ENCODE measurements at places on chromosomes 7 and 10. TPM values are rescaled to one million over a fixed set of nuclear protein-coding genes. Genes with fewer than 3 reads are reported as not detected.

GRCh38 chr10:14062528-14063260 lies 268.0 kb downstream of the FRMD4A start:
- DNase-seq, result no peak

DNA sequence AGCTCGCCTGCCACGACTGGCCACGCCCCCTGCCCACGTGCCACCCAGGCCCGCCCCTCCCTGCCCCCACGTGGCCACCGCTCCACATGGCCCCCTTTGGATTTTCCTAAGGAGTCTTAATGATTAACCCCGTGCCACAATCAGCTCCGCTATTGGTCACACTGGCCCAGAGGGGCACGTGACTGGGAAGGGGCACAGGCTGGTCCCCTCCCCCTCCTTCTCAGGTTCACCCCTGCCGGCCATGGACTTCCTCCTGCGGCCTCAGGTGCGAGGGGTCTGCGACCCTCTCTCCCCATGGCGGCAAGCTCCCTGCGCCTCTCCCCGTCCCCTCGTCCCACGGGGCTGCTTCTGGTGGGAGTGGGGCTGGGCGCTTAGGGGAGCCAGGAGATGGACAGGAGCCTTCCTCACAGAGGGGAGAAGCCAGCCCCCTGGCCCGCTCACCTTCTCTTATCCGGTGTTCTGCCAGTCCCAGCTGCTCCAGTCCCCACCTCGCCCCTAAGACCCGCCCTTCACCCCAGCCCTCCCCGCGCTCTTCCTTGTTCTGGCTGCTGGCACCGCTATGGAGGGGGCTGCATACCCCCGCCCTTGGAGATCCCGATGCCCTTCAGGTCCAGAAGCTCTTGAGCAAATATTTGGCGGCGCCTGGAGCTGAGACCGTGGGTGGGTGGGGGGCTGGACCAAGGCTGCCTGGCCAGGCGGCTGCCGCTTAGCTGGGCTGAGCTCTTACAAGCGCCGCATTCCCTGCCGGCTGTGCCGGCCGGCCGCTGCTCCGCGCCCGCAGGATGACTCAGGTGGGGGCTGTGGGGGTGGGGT lies 3.2 kb downstream of the SLC4A2 start:
- DNase-seq, result no peak

NUP205 gene
- total RNA-seq, result 33.3 TPM

DNA sequence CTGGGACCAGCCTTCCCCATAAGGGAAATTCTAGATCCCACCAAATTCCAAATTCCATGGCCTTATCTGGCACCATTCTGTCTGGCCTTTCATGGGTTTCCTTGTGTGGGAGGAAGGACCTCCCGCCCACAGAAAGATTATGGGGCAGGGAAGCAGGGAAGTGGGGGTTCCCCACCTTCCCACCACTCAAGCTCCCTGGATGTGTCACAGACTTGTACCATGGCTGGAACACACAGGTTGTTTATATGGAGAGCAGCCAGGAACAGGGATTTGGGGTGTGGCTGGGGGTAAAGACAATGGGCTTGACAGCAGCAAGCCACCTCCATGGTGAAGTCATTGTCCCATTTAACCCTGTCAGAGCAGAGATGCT lies 18.3 kb downstream of the UNC5B start:
- no peak for DNase-seq

GRCh38 chr7:29478687-29479240 lies 84.9 kb upstream of the PRR15 start:
- DNase-seq, result no peak

- DNase-seq, result no peak
Measured at GRCh38 chr10:100907175-100907574, 5.6 kb upstream of the SLF2 start.

DNA sequence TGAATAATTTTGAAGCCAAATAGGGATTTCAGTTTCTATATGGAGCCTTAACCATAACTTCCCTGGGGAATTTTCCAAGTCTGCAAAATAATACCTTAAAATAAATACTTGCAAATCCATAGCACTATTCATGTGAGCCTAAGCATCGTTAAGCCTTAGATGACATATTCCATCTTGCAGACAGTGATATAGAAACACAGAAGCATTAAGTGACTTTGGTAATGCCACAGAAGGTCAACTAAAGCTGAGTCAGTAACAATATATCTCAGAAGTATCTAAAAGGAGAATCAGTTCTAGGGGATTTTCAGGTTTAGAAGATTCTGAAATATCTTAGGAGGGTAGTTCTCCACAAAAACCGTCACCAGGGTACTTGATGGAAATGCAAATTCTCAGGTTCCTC lies 163.4 kb upstream of the COL1A2 start:
- DNase-seq, result no peak

GRCh38 chr7:23183279-23184012 lies 1.6 kb downstream of the NUP42 start:
- DNase-seq, result no peak

- no peak for DNase-seq
Measured at GRCh38 chr10:81096558-81096957, 558.9 kb downstream of the SH2D4B start.

STEAP4 gene
- total RNA-seq, result 94.1 TPM

FBXO24 gene
- total RNA-seq, result not detected

SLC16A12 gene
- total RNA-seq, result 0.22 TPM

- no peak for DNase-seq
Measured at GRCh38 chr10:109743146-109743545, 180.2 kb downstream of the XPNPEP1 start.

DNA sequence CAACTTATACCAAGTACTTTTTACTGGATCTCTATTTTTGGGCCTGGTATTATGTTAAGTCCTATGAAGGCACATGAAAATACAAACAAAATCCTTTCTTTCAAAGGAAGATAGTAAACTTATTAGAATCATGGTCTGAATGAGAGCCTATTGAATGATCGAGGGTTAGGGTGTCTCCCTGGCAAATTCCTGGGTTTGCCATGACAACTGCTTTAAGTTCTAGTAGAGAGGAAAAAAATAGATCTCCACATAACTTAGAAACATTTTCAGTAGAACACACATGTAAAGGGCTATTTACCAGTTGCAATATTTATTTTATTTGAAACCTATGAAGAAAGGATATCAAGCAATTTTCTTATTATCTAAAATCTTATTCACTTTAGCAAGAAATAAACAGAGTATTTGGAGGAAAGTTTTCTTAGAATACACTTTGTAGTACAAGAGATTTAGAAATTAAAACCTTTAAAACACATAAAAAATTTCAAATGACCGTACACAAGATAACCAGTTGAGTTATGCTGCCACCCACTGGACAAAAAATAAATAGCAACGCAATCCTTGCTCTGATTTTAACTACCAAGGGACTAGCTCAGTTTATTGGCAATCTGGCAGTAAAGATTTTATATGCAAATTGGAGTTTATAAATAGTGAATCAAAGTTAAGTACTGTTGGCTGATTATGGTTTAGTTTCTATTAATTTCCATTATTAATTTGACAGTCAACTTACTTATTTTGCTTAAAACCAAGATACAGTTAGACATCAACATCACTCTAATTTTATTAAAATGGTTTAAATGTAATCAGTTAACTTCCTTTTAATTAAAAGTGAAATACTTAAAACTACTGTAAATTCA lies 33.9 kb downstream of the CACUL1 start:
- no peak for DNase-seq

WASHC2A gene
- 42.3 TPM for total RNA-seq

DNA sequence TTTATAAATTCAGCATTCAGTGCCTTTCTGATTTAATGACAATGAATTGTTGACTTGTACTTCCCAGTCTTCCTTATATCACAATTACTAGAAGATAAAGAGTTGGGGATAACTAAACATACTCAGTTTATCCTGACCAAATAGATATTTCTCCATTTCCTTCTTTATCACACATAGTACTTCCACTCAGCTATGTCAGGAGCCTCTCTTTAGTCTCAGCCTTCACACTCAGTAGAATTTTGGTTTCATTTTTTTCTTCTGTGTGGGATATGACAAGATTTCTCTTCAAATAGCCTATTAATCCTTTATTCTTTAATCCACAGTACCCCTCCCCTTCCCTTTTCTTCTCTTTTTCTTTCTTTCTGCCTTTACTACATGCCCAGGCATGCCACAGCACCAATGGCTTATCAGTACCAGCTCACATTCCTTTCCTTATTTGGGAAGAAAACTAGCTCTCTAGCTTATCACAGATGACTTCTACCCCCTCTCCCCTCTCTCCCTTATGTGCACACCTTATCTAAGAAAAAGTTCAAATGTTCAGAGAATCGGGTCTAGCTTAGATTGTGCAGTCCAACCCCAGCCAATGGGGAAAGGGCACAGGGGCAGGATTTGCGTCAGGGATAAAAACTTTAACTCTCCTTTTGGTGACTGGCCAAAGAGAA lies 109.0 kb downstream of the PHF14 start:
- no peak for DNase-seq

GRID1 gene
- total RNA-seq, result 2.1 TPM

- no peak for DNase-seq
Measured at GRCh38 chr10:133278577-133279265, 2.1 kb upstream of the ADAM8 start.

DNA sequence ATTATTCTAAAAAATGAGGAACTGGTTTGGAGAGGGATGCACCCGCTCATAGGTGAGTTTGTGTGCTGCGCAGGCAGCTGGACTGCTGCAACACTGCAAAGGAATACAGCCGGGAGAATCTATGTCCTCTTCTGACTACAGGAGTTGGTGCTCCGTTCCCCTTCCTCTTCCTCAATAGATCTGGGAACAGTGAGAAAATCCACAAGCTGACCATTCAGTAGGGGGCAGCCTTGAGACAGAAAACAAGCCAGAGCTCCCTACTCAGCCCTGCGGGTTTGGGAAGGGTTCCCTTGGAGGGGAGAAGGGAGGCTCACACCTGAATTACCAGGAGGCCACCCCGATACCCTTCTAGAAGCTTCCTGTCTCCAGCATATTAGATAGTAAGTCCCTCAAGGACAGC lies 87.3 kb upstream of the FOXI2 start:
- no peak for DNase-seq

CYP3A4 gene
- 0.26 TPM for total RNA-seq

CTTNBP2 gene
- 6.1 TPM for total RNA-seq

DNA sequence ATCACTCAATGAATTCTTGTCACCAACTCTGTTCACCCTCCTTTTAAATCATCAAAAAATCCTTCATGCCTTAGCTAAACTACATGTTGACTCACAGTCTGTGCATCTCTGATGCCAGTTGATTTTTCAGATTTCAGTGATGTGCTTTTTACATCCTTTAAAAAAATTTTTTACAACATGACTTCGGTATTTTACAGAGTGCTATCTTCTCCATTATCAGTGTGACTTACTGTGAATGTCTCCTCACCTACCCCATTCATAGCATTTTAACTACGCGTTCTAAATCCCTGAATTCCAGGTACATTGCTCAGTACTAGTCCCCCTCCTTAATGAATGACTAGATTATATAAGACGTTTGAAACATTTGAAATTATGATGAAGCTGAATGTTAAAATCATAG lies 98.7 kb downstream of the DNAH11 start:
- DNase-seq, result no peak

DNA sequence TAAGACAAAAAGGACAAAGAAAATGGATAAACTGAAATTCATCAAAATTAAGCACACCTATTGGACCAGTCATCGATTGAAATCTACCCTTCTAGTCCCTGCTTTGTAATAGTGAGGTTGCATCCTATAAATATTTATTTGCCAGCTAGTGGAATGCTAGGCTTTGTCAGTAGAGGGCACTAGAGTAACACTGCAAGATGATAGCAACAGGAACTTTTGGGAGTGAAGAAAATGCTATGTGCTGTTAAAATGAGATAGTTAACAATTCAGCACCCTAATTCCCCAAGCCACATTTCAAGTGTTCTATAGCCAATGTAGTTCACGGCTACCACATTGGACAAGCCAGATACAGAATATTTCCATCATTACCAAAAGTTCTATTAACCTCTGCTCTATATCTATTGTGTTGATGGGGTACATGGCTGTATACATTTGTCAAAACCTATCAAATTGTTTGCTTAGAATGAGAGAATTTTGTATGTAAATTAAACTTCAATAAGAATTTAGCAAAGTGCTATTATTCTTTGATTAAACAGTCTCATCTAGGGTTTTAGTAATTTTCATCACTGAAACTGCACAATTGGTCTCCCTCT lies 69.8 kb downstream of the LSMEM1 start:
- no peak for DNase-seq

FAM25C gene
- not detected for total RNA-seq

DNA sequence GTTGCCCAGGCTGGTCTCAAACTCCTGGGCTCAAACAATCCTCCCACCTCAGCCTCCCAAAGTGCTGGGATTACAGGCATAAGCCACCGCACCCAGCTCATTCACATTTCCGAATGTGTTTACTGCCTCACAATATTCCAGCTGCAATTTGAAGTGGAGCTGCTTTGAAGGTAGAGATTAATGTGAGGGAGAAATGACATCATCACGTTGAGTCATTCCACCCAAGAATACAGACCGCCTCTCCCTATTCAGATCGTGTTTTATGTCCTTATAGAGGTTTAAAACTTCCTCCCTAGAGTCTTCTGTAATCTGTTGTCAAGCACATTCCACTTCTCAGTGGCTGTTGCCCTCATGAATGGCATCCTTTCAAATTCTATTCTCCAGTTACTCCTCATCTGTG lies 100.4 kb upstream of the PDGFA start:
- DNase-seq, result no peak

DNA sequence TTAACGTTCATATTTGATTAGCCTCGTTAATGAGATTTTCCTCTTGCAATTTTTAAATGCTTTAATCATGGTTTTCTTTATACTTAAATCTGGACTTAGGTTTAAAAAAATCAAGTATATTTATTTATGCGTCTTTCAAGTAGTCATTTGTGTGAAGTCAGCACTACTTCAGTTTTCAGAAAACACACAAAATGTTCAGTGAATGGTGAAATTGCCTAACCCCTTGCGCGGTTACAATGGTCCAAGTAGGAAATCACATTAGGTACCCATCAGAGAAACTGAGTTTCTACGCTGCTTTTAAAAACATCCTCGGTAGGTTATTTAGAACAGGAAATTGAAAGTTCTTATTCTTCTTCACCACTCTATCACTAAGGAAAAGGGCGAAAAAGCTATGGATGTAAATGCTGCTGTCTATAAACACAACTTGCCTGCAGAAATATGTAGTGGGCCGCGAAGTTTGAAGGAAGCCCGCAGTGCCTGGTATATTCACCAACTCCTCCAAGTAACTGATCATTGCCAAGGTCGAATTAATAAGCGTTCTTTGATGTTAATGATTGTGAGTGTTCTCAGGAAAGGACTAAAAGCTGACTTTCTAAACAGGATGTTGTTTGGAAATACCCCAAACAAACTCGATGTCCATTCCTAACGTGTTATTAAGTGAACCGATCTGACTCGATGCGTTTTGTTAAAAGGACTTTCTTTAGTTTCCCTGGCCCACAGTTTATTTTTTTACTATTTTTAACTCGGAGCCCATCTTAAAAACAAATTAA lies 1.0 kb downstream of the SYPL1 start:
- no peak for DNase-seq

SPDYE16 gene
- total RNA-seq, result not detected

All from mesenteric fat pad (tissue), 1 donor.